CD4-positive, CD25-positive, alpha-beta regulatory T cell (primary cell): ENCODE measurements at places on chromosomes 6 and 20. TPM values are rescaled to one million over a fixed set of nuclear protein-coding genes. Genes with fewer than 3 reads are reported as not detected.

The C6orf15 gene
- polyA plus RNA-seq = not detected

The MBOAT1 gene
- 3.6 TPM for polyA plus RNA-seq

The ULBP3 gene
- not detected for polyA plus RNA-seq

The SMLR1 gene
- not detected for polyA plus RNA-seq

DNA sequence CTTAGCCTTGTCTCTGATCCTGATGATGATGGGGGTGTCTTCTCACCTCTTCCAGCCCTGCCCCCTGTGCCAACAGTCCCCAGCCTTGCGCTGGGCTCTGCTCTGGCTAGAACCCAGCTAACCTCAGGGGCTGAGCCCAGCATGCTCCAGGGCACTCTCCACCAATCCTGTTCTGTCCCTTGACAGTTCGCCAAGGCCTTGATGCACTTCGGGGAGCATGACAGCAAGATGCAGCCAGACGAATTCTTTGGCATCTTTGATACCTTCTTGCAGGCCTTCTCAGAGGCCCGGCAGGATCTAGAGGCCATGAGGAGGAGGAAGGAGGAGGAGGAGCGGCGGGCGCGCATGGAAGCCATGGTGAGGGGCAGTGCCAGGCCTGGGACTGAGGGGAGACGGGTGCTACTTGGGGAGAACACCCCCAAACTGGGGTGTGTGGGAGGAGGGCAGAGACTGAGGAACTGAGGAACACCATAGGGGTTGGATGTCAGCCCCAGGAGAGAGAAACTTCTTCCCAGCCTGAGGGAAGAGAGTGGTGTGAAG lies 33.1 kb downstream of the MOCS1 start:
- H3K4me1 ChIP-seq = no peaks in the 10 kb centered on the region
- no peaks in the 10 kb centered on the region for H3K36me3 ChIP-seq
- no peak overlapping the region for H3K27ac ChIP-seq
- H3K27me3 ChIP-seq = no peaks in the 10 kb centered on the region
- no peak overlapping the region for H3K4me3 ChIP-seq

DNA sequence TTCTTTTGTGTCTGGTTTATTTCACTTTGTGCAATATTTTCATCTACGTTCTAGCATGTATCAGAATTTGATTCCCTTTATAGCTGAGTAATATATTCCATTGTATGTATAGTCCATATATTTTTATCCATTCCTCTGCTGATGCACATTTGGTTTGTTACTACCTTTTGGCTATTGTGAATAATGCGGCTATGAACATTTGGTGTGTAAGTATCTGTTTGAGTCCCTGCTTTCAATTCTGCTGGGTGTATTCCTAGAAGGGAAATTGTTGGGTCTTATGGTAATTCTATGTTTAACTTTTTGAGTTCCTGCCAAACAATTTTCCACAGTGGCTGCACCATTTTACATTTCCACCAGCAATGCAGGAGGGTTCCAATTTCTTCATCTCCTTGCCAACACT lies 52.4 kb downstream of the DNAH8 start:
- no peaks in the 10 kb centered on the region for H3K27me3 ChIP-seq
- no peak for DNase-seq
- no peak overlapping the region for H3K4me3 ChIP-seq
- H3K4me1 ChIP-seq = no peaks in the 10 kb centered on the region
- no peak overlapping the region for H3K27ac ChIP-seq
- H3K36me3 ChIP-seq = no peaks in the 10 kb centered on the region

DNA sequence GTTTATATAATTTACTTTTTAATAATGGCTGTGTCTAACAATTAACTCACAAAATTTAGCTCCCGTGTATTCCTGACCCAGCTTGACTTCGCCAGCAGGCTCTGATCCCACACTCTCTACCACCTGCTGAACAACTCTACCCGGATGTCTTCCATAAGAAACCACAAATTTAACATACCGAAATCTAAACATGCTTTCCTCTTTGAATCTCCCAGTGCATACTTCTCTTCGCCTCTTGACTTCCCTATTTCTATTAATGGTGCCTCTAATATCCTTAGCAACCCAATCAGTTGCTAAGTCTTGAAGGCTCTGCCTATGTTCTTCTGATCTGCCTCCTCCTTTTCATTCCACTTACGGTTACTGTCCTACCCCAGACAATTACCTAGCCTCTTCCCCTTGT lies 4.6 kb upstream of the MYB start:
- H3K27ac ChIP-seq = no peak overlapping the region
- peaks cover 8% of the 10 kb centered on the region for H3K4me1 ChIP-seq
- H3K36me3 ChIP-seq = no peaks in the 10 kb centered on the region
- H3K4me3 ChIP-seq = no peak overlapping the region
- no peaks in the 10 kb centered on the region for H3K27me3 ChIP-seq
